ENCODE measurements at places on chromosomes 12 and 14. TPM values are rescaled to one million over a fixed set of nuclear protein-coding genes. Genes with fewer than 3 reads are reported as not detected.

Gene CRIP2
- total RNA-seq = 0.97 TPM

Gene SMIM41
- not detected for total RNA-seq

Gene MYRFL
- 0.11 TPM for total RNA-seq

Gene CDCA3
- 86.9 TPM for total RNA-seq

Gene KRT80
- total RNA-seq = not detected

Gene DNAJC22
- not detected for total RNA-seq

Gene TUNAR
- not detected for total RNA-seq

GRCh38 chr14:30507209-30507608, 51.7 kb upstream of the G2E3 start:
- no peak for ATAC-seq

DNA sequence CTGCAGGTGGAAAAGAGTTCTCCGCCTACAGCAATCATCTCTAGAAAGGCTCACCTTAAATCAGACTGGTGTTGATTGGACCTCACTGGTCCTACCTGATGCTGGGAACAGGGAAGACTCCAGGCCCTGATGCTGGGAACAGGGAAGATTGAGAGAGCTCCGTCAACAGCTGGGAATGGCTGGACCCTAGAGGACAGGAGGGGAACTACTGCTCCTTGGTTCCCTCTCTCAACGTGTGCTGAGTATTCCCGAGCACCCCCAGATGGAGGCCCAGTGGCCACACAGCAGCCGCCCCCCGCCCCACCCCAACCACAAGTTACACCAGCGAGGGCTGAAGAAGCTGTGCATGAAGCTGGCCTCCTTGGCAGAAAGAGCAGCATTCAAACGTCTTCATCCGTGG, 240.3 kb downstream of the SLC15A4 start:
- ATAC-seq = no peak

- no peak for ATAC-seq
These were observed 140.3 kb upstream of the AEBP2 start for GRCh38 chr12:19298836-19299605.

DNA sequence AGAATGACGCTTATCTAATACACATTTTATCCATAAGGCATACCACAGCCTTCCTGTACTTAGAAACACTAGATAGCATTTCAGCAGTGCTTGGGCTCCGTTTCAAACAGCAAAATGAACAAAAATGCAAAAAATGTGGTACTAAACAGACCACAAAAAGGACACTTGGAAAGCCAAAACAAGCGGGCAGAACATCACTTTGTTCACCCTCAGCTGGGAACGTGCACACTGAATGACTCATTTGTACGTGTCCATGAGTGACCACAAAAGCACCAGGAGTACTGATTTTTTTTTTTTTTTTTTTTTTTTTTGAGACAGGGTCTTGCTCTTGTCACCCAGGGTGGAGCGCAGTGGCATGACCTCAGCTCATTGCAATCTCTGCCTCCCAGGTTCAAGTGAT, 8.9 kb upstream of the FOXN3 start:
- peak; percentile 22 for ATAC-seq

GRCh38 chr14:100224229-100224866, 14.6 kb upstream of the YY1 start:
- no peak for ATAC-seq

DNA sequence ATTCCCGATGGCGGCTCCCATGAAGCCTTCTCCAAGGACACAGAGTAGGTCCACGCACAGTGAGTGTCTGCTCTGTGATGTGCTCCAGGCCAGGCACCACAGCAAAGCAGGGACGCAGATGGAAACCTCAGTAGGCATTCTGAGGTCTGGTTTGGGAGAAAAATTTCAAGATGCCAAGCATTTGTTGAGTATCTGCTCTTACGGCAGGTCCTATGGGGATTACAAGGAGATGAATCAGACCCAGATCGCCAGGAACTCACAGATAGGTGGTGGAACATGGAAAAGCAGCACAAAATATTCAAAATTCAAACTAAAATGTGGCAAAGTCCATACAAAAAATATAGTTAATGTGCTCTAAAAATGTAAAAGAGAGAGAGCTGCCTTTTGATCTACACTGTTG, 684.9 kb upstream of the TMEM132C start:
- ATAC-seq = no peak

- ATAC-seq = peak; percentile 48
These were observed 362.6 kb downstream of the DAD1 start for GRCh38 chr14:22226381-22226780.

DNA sequence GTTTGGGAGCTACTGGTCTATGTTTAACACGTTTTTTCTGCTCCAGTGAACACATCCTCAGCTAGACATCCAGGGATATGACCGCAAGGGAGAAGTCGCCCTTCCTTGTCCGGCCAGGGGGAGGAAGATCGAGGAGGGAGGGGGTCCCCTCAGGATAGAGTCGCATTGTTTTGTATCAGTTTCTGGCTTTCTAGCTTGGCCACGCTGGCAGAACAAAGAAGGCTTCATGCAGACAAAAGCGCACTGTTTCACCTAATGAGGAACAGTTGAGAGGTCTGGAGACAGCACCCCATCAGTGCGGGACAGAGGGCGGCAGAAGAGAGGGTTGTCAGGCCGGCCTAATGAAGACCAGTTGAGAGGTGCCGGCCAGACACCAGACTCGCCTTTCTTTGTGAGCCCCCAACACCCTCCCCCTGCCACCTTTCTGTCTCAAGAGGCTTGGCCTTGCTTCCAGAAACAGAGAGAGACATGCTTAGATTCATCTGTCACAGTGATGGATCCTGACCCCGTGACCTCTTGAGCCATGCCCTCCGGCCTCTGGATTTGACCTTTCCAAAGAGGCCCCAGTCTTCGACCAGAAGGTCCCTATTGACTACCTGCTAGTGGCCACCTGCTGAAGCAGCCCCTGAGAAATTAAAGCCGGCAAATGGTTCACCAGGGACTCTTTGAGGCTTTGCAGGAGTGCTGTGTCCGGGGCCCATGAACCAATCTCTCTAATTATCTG, 254.7 kb upstream of the TBX3 start:
- ATAC-seq = no peak

GRCh38 chr14:75811872-75812499, 150.9 kb downstream of the TTLL5 start:
- ATAC-seq = no peak

DNA sequence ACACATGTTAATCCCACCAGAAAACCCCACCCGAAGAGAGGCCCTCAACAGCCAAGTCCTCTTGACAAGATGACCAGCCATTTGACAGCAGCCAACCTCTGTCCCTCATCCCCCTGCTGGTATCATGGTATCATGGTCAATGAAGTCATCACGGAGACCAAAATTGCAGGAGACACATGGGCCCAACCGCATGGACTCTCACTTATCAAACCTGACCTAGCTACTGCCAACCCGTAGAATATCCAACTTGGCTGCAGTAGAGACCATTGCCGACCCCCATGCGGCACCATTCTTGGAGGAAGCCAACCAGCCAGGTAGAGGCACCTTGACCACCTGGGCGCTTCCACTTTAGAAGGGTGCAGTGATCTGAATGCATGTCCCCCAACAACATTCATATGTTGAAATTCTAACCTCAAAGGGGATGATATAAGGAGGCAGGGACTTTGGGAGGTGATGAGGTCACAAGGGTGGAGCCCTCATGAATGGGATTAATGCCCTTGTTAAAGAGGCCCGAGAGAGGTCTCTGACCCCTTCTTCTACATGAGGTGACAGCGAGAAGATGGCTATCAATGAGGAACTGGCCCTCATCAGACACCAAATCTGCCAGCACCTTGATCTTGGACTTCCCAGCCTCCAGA, 33.3 kb downstream of the DIO3 start:
- no peak for ATAC-seq

- ATAC-seq = no peak
These were observed 62.6 kb upstream of the IGF1 start for GRCh38 chr12:102542816-102543440.

DNA sequence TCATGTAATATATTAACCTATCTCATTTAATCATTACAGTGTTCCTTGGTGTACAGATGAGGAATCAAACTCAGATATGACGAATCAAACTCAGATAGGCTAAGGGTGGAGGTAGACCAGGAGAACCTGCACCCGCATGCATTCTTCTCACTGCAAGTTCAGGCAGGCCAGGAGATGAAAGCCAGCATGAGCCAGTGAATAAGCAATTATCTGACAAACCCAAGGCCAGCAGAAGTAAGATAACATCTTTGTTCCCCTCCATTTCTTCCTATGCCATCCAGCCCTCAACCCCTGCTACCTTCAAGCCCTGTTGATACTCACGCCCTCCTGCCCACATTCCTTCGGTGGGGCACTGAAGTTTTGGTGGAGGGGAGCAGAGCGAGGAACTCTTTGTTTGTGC, 152.2 kb downstream of the ETV6 start:
- no peak for ATAC-seq

DNA sequence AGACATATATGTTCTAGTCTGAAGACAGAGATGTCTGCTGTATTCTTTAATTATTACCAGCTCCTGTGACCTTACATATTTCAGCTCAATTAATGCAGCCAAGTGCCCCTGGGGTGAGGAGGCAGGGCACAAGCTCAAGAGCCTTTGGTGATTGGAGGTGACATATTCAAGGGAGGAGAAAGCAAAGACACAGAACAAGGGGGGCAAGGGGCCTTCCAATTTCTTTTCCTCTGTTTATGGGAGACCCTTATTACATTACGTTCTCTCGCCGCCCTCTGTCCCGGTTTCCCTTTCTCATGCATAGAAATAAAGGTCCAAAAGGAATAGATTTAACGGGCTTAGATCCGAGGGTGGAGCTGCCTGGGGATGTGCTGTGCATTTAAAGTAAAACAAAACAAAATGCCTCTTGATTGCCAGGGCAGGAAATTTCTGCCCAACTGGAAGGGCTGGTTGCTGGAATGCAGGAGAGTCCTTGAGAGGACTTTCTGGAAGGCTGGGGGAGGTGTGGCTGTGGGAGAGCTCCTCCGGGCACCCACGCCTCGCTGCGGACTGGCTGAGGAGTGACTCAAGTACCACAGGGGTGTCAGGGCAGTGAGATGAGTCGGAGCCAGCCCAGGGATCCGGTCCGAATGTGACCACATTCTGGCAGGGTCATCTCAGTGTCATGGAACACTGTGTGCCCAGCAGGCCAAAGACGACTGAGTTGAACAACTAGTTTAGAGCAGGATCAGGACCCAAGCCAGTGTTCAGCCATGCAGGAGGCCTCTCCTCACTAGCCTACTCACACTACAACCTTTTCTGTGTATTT, 32.1 kb upstream of the GSG1 start:
- no peak for ATAC-seq

DNA sequence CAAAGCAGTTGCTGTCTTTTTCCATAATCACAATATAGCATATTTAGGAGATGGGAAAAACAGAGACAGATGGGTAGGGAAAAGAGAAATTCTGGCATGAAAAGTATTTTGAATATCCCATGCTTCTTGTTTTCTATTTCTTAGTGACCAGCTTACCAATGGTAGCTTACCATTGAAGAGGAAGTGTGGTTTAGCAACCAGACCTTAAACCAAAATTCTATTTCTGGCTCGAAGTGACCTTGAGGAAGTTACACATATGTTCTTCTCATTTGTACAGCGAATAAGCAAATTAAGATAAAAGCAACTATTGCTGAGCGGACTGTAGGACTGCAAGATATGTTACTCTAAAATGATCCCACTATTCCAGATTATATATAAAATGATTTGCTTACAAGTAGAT, 82.9 kb downstream of the FGD4 start:
- no peak for ATAC-seq

Measured in activated T-helper 17 cell treated with anti-CD3 and anti-CD28 coated beads, Interleukin-2, amount 50 U/mL, for 72 hours (primary cell).